ENCODE measurements at places on chromosomes 5 and 9.

GRCh38 chr5:65359569-65359968 lies 122.2 kb downstream of the ADAMTS6 start:
- peaks cover 1% of the 10 kb centered on the region for H3K27me3 ChIP-seq
- no peak overlapping the region for H3K4me3 ChIP-seq
- DNase-seq, result no peak
- peaks cover 28% of the 10 kb centered on the region for H3K4me1 ChIP-seq
- H3K27ac ChIP-seq, result peak overlapping the region; percentile 99
- no peaks in the 10 kb centered on the region for H3K36me3 ChIP-seq

- H3K36me3 ChIP-seq, result no peaks in the 10 kb centered on the region
- no peaks in the 10 kb centered on the region for H3K27me3 ChIP-seq
- no peak for DNase-seq
- no peak overlapping the region for H3K4me3 ChIP-seq
- H3K4me1 ChIP-seq, result no peaks in the 10 kb centered on the region
Measured at GRCh38 chr9:84337252-84337651, 3.3 kb downstream of the SLC28A3 start.

- H3K4me1 ChIP-seq, result no peaks in the 10 kb centered on the region
- peak; percentile 47 for DNase-seq
- peaks cover 6% of the 10 kb centered on the region for H3K27me3 ChIP-seq
- peak overlapping the region; percentile 90 for H3K4me3 ChIP-seq
- no peaks in the 10 kb centered on the region for H3K36me3 ChIP-seq
Measured at GRCh38 chr5:115179030-115179393, 9.3 kb upstream of the TRIM36 start.

- H3K4me3 ChIP-seq, result no peak overlapping the region
- DNase-seq, result no peak
- H3K27me3 ChIP-seq, result peaks cover 5% of the 10 kb centered on the region
- H3K4me1 ChIP-seq, result peaks cover 9% of the 10 kb centered on the region
- no peak overlapping the region for H3K27ac ChIP-seq
Measured at GRCh38 chr5:149399775-149400174, 20.7 kb upstream of the IL17B start.

- no peaks in the 10 kb centered on the region for H3K4me1 ChIP-seq
- H3K4me3 ChIP-seq, result no peak overlapping the region
- no peaks in the 10 kb centered on the region for H3K36me3 ChIP-seq
- H3K27me3 ChIP-seq, result no peaks in the 10 kb centered on the region
- no peak for DNase-seq
- no peak overlapping the region for H3K27ac ChIP-seq
Measured at GRCh38 chr5:145189746-145190145, 645.4 kb downstream of the PRELID2 start.

GRCh38 chr5:38766151-38766550 lies 79.7 kb upstream of the OSMR start:
- H3K27me3 ChIP-seq, result no peaks in the 10 kb centered on the region
- no peak for DNase-seq
- no peak overlapping the region for H3K27ac ChIP-seq
- peaks cover 9% of the 10 kb centered on the region for H3K36me3 ChIP-seq
- H3K4me1 ChIP-seq, result no peaks in the 10 kb centered on the region
- H3K4me3 ChIP-seq, result no peak overlapping the region

DNA sequence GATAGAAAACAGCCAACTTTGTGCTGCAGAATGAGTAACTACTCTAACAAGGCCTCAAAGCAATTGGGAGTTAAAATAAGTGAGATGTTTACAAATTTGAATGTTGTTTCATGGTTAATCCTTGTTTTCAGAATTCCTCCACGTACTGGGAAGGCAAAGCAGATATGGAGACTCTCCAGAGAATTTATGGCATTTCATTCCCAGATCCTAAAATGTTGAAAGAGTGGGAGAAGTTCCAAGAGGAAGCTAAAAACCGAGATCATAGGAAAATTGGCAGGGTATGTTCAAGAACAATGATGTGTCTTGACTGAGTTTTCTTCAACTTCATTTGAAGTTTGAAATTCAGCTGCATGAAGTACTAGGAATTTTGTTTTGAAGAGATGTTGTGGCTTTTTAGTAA lies 16.4 kb downstream of the TARS1 start:
- no peaks in the 10 kb centered on the region for H3K4me1 ChIP-seq
- no peaks in the 10 kb centered on the region for H3K27me3 ChIP-seq
- H3K36me3 ChIP-seq, result peaks cover 6% of the 10 kb centered on the region
- no peak overlapping the region for H3K4me3 ChIP-seq
- no peak for DNase-seq

- no peak overlapping the region for H3K4me3 ChIP-seq
- no peaks in the 10 kb centered on the region for H3K36me3 ChIP-seq
- H3K27me3 ChIP-seq, result no peaks in the 10 kb centered on the region
- no peak for DNase-seq
Measured at GRCh38 chr5:134791580-134791979, 33.0 kb downstream of the DDX46 start.

DNA sequence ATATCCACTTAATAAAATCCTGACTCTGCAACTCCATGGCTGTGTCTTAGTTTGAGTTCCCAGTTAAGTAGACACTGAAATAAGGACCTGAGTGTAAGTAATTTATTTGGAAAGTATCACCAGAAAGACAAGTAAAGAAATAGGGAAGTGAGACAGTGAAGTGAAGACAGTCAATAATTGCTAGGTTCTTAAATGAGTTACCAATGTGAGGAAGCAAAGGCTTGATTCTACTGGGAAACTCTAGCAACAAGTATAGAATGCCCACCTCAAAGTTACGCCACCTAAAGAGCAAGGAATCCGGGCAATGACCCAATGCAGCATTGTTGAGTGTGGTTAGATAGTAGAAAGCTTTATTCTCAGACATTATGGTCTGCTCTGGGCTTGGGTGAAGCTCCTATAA lies 383.9 kb downstream of the TLR4 start:
- H3K4me1 ChIP-seq, result no peaks in the 10 kb centered on the region
- no peaks in the 10 kb centered on the region for H3K36me3 ChIP-seq
- no peak overlapping the region for H3K27ac ChIP-seq
- H3K4me3 ChIP-seq, result no peak overlapping the region

- H3K4me1 ChIP-seq, result peaks cover 2% of the 10 kb centered on the region
- H3K27me3 ChIP-seq, result peaks cover 8% of the 10 kb centered on the region
- DNase-seq, result no peak
- no peaks in the 10 kb centered on the region for H3K36me3 ChIP-seq
Measured at GRCh38 chr9:137544176-137544760, 5.9 kb downstream of the PNPLA7 start.

DNA sequence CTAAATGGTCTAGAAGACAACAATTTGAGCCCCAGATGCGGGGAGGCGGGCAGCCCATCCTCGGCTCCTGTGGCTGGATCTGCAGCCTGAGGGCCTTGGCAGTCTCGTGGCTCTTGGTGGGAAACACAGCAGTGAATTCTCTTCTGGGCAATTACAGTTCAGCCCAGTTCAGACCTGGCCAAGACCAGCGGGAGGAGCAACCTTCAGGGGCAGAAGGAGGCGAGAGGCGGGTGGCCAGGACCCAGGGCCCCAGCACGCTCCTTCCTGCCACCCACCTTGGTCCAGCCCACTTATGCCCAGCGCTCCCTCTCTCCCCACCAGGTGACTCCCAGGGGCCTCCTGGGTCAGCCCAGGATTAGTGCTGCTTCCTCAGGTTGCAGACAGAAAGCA lies 7.8 kb downstream of the MYMK start:
- H3K27me3 ChIP-seq, result no peaks in the 10 kb centered on the region
- no peak overlapping the region for H3K27ac ChIP-seq
- peaks cover 11% of the 10 kb centered on the region for H3K4me1 ChIP-seq
- H3K36me3 ChIP-seq, result no peaks in the 10 kb centered on the region
- H3K4me3 ChIP-seq, result no peak overlapping the region

DNA sequence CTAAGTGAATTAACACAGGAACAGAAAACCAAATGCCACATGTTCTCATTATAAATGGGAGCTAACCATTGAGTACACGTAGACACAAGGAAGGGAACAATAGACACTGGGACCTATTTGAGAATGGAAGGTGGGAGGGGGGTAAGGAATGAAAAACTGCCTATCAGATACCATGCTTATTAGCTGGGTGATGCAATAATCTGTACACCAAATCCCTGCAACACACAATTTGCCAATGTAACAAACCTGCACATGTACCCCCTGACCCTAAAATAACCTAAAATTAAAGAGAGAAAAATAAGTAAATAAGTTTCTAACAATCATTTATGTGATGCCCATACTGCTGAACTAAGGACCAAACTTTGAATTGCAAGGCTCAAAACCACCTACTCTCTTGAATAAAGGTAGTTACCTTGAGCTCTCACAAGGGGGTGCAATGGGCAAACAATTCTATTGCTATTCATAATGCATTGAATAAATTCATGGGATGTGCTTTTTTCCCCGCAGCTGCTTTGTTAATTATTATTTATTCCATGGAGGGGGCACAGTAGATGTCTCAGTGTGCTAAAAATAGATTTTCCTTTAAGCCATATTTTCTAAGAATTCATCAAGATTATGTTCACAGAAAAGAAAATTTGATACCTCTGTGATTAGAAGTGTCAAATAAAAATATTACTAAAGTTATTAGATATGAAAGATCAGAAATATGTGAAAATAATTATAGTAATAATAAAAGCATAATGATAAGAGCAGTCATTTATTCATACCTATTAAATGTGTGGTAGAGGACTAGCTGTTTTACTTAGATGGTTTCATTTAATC lies 76.2 kb upstream of the PTPN3 start:
- H3K4me3 ChIP-seq, result no peak overlapping the region
- H3K36me3 ChIP-seq, result no peaks in the 10 kb centered on the region
- no peak for DNase-seq
- H3K4me1 ChIP-seq, result no peaks in the 10 kb centered on the region

DNA sequence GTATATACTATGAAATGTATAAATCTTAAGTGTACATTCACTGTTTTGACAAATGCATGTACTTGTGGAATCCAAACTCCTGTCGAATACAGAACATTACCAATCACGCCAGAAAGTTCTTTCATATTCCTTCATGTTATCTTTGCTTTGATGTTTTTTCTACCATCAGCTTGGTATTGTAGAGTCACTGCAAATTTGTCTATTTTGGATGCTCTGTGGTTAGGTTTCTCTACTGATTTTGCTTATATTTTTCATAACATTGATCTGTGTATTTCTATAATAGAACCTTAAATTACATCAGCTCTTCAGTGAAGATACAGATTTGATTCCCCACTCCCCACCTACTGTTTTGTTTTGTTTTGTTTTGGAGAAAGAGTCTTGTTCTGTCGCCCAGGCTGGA lies 30.8 kb downstream of the HABP4 start:
- no peaks in the 10 kb centered on the region for H3K4me1 ChIP-seq
- no peak overlapping the region for H3K4me3 ChIP-seq
- peaks cover 5% of the 10 kb centered on the region for H3K36me3 ChIP-seq
- no peaks in the 10 kb centered on the region for H3K27me3 ChIP-seq

DNA sequence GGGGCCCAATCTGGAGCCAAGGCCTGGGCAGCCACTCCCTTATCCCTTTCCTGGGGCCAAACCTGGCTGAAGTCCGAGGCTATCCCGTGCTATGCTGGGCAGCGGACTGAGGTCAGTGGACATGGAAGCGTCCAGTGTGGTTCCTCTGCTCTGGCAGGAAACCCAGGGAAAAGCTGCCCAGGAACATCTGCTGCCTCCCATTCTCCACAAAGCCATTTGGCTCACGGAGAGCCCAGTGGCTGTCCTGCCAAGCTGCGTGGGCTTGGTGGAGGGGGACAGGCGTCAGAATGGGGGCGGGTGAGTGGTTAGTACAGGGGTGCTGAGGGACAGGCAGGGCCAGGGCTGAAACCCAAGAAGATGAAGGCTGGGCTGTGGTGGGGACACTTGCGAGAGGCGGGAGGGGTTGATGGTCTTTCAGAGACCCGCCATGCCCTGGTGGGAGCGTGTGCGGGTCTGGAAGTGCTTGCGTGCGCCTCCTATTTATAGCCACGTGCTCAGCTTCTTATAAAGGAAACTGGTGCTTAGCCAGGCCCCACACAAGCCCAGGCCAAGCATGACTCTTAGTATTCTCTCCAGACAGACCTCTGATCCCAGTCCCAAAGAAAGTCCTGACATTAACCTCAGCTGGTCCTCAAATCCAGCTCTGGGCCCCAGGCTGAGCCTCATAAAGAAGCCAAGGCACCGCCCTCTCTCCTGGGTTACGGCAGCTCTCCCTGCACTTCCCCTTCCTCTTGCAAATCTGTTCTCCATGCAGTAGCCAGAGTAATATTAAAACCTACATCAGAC lies 9.4 kb upstream of the SLC6A7 start:
- no peak overlapping the region for H3K4me3 ChIP-seq
- peaks cover 2% of the 10 kb centered on the region for H3K4me1 ChIP-seq
- peaks cover 2% of the 10 kb centered on the region for H3K27me3 ChIP-seq
- H3K27ac ChIP-seq, result no peak overlapping the region
- H3K36me3 ChIP-seq, result no peaks in the 10 kb centered on the region

GRCh38 chr9:14156046-14156445 lies 157.9 kb downstream of the NFIB start:
- no peaks in the 10 kb centered on the region for H3K36me3 ChIP-seq
- H3K4me1 ChIP-seq, result no peaks in the 10 kb centered on the region
- no peak overlapping the region for H3K27ac ChIP-seq
- no peaks in the 10 kb centered on the region for H3K27me3 ChIP-seq
- H3K4me3 ChIP-seq, result no peak overlapping the region
- no peak for DNase-seq

DNA sequence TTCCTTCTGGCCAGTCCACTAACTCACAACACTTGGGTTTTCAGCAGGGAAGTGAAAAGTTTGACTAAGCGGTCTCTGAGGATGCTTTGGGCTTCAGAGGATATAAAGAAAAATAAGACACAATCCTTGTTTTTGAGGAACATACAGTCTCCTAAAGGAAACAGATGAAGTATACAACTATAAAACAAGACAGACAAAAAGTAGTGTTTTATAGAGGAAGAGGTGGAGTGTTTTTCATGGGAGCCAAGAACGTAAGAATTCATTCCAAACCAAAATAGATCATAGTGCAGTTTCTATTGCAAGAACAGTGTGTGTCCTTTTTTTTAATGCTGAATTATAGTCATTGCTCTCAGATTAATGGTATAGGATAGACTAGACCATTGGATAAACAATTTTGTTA lies 586.9 kb upstream of the BRINP1 start:
- H3K36me3 ChIP-seq, result no peaks in the 10 kb centered on the region
- H3K4me3 ChIP-seq, result no peak overlapping the region
- no peak overlapping the region for H3K27ac ChIP-seq
- no peak for DNase-seq
- H3K4me1 ChIP-seq, result peaks cover 5% of the 10 kb centered on the region
- H3K27me3 ChIP-seq, result no peaks in the 10 kb centered on the region

DNA sequence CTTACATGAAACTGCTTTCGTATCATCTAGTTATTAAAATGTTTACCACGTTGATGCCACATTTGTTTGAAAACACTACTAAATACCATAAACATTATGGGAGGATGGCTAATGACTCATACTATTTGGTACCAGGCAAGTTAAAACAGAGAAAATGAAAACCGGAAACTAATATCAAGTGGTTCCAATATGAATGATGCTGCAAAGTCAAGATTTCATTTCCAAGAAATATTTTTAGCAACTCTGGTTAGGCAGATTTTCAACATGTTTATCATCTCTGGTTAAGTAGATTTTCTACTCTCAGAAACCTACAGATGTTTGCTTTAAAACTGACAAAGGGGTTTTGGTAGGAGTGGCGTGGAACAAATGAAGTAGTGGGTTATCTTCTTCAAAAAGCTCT lies 4.9 kb upstream of the F2R start:
- no peaks in the 10 kb centered on the region for H3K4me1 ChIP-seq
- DNase-seq, result no peak
- no peak overlapping the region for H3K4me3 ChIP-seq
- H3K27ac ChIP-seq, result no peak overlapping the region
- H3K36me3 ChIP-seq, result no peaks in the 10 kb centered on the region
